ENCODE measurements at places on chromosomes 3 and 15.

GRCh38 chr3:60758831-60759230 lies 492.4 kb downstream of the FHIT start:
- no peak for DNase-seq
- no peak overlapping the region for H3K27ac ChIP-seq
- no peaks in the 10 kb centered on the region for H3K27me3 ChIP-seq
- H3K4me3 ChIP-seq = no peak overlapping the region
- H3K36me3 ChIP-seq = no peaks in the 10 kb centered on the region
- H3K4me1 ChIP-seq = peaks cover 31% of the 10 kb centered on the region

- no peak overlapping the region for H3K27ac ChIP-seq
- H3K4me3 ChIP-seq = no peak overlapping the region
- no peaks in the 10 kb centered on the region for H3K36me3 ChIP-seq
Observed at GRCh38 chr3:163508206-163508605, 1570.1 kb downstream of the SI start.

DNA sequence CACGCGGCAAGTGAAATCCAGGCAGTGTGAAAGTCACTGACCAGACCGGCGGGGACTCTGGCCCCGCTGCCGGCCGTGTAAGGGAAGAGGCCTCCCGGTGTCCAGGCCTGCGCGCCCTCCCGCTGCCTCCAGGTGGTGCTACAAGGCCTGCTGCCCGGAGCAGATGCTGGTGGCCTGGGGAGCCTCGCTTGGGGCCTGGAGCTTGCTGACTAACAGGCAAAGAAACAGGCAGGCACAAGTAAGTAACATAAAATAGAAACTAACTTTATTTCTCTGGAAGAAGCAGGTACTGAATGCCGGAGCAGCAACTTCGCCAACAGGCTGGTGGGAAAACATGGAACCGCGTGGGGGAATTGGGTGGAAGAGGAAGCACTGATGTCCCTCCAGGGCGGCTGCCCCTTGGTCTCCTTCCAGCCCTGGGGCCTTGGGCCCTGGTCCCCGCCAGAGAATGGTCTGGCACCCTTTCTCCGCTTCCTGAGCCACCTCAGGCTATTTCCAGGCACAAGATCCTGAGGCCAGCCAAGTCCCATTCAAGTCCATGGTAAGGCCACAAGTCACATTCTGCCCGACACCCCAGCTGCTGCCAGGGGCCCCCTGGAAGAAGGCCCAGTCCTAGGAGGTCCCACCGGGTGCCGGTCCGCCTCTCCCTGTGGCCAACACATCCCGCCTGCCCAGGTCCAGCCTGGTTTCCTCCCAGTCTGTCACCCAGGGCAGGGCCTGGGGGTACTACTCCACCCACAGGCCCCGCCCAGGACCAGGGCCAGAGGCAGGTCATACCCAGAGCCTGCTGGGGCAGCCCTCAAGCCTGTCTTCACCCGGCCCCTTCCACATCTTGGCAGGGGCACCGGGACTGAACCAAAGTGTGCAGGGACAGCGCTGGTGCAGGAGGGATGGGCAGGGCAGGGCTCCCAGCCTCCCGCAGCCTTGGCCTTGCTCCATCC lies 45.0 kb downstream of the TNK2 start:
- H3K36me3 ChIP-seq = no peaks in the 10 kb centered on the region
- H3K4me1 ChIP-seq = no peaks in the 10 kb centered on the region
- H3K27me3 ChIP-seq = no peaks in the 10 kb centered on the region
- H3K4me3 ChIP-seq = no peak overlapping the region
- peak; percentile 89 for DNase-seq

GRCh38 chr3:143775459-143775858 lies 72.8 kb downstream of the SLC9A9 start:
- peak; percentile 65 for DNase-seq
- peak overlapping the region; percentile 55 for H3K4me3 ChIP-seq
- no peaks in the 10 kb centered on the region for H3K36me3 ChIP-seq
- peaks cover 12% of the 10 kb centered on the region for H3K4me1 ChIP-seq
- no peaks in the 10 kb centered on the region for H3K27me3 ChIP-seq
- no peak overlapping the region for H3K27ac ChIP-seq

GRCh38 chr3:183490653-183491052 lies 62.2 kb upstream of the MCF2L2 start:
- H3K4me3 ChIP-seq = no peak overlapping the region
- no peaks in the 10 kb centered on the region for H3K36me3 ChIP-seq
- DNase-seq = peak; percentile 22
- peaks cover 7% of the 10 kb centered on the region for H3K27me3 ChIP-seq
- no peak overlapping the region for H3K27ac ChIP-seq

- no peak overlapping the region for H3K27ac ChIP-seq
- H3K4me3 ChIP-seq = no peak overlapping the region
- no peaks in the 10 kb centered on the region for H3K36me3 ChIP-seq
Observed at GRCh38 chr3:179697736-179698332, 45.0 kb downstream of the USP13 start.

DNA sequence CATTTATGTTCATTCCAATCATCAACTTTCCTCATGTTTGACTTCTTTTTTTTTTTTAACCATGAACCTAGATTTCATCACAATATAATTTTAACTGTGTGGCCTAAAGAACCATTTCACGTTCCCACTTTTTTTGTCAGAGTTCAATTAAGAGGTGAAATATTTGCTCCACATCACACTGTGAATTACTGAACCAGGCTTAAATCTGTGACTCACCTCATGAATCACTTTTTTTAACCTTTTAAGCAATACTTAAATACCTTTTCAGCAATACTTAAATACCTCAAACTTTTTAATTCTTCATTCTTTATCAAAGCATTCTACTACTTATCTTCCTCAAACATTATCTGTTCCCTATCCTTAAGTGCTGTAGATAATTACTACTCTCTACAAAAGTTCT lies 137.6 kb downstream of the SI start:
- no peak overlapping the region for H3K4me3 ChIP-seq
- no peaks in the 10 kb centered on the region for H3K27me3 ChIP-seq
- no peak for DNase-seq
- H3K27ac ChIP-seq = no peak overlapping the region
- no peaks in the 10 kb centered on the region for H3K4me1 ChIP-seq

GRCh38 chr3:107512108-107512507 lies 10.7 kb upstream of the BBX start:
- peaks cover 10% of the 10 kb centered on the region for H3K27me3 ChIP-seq
- no peak overlapping the region for H3K27ac ChIP-seq
- H3K36me3 ChIP-seq = no peaks in the 10 kb centered on the region
- no peaks in the 10 kb centered on the region for H3K4me1 ChIP-seq
- peak; percentile 2 for DNase-seq
- H3K4me3 ChIP-seq = no peak overlapping the region

DNA sequence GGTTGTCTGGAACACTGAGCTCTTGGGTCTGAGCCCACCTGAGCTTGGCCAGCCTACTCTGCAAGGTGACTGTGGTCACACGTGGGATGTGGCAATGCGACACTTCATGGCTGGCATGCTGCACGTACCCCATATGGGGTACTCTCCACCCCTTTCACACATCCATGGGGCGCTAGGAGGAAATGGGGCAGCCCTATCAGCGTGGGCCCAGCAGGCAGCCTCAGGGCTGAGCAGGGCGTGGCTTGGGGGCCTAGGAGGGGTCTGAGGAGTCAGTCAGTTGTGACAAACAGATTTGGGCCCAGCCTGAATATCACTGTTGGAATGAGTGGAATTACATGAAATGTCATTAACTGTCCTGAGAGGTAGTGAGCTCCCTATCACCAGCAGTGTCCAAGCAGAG lies 82.3 kb upstream of the LINGO1 start:
- H3K4me3 ChIP-seq = no peak overlapping the region
- no peak overlapping the region for H3K27ac ChIP-seq
- no peak for DNase-seq

GRCh38 chr15:56471440-56472069 lies 6.6 kb upstream of the MNS1 start:
- no peaks in the 10 kb centered on the region for H3K36me3 ChIP-seq
- H3K27me3 ChIP-seq = 0 out of 2 replicates have a peak, but pooled peaks cover 4% of the 10 kb centered on the region
- H3K27ac ChIP-seq = no peak overlapping the region
- no peak for DNase-seq

DNA sequence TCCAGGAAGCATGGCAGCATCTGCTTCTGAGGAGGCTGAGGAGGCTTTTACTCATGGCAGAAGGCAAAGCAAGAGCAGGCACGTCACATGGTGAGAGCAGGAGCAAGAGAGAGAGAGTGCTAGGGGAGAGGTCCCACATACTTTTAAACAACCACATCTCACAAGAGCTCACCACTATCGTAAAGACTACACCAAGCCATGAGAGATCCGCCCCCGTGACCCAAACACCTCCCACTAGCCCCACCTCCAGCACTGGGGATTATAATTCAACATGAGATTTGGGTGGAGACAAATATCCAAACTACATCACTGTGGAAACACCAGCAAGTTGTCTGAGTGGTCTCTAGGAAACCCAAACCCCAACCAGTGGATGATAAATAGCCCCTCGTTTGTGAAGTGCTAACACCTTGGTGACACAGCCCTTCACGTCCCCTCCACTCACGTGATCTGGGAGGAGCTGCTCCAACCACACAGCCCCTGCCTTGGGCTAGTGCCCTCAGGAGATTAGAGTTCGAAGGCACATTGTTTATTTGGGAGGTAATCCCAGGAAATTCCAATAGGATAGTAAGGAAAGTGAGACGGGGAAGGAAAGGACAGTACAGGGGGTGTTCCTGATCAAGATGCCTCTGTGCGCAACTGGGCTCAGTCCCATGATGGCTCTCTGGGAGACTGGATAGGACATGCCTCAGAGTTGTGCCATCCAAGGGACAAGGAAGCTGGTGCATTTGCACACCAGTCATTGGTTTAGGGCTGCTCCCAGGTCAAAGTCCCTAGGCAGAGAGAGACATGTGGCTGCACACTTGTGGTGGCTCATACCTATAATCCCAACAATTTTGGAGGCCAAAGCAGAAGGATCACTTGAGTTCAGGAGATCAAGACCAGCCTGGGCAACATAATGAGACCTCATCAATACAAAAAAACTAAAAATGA lies 80.6 kb upstream of the CTNNB1 start:
- no peak overlapping the region for H3K4me3 ChIP-seq
- H3K27ac ChIP-seq = no peak overlapping the region
- no peaks in the 10 kb centered on the region for H3K4me1 ChIP-seq
- no peak for DNase-seq
- no peaks in the 10 kb centered on the region for H3K36me3 ChIP-seq

DNA sequence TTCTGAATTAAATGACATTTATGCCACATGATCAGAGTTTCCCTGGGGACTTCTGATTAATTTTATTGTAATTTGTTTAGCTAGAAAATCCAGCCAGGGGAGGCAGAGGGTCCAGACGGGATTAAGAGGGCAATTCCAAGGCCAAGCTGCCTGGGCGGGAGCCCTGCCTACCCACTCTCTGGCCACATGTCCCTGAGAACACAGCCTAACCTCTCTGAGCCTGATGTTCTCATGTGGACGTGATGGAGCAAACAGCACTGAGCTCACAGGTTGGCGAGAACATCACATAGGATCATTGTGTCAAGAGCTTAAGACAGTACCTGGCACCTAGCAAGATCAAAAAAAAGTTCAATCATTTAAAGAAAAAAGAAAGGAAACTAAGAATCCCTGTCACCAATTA lies 1.0 kb downstream of the LRRC2 start:
- peak overlapping the region; percentile 48 for H3K27ac ChIP-seq
- H3K36me3 ChIP-seq = no peaks in the 10 kb centered on the region
- peak; percentile 46 for DNase-seq
- peaks cover 18% of the 10 kb centered on the region for H3K4me1 ChIP-seq
- H3K27me3 ChIP-seq = no peaks in the 10 kb centered on the region

DNA sequence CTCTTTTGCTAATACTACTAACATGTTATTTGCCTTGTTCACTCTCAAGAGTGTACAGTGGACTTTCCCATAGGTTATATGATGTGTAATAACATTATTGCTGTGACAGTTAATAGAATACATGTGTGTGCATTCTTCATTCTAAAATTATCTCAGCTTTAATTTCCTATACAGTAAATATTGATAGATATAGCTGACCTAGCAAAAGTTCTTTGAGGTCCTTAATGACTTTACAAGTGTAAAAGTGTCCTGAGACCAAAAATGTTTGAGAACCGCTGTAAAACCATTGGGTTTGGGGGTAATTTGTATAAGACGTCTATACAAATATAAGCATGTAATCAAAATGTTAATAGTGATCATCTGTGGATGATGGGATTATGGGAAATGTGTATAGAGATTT lies 469.5 kb upstream of the PROK2 start:
- peaks cover 5% of the 10 kb centered on the region for H3K27me3 ChIP-seq
- no peaks in the 10 kb centered on the region for H3K36me3 ChIP-seq
- no peak overlapping the region for H3K4me3 ChIP-seq
- no peak for DNase-seq
- H3K4me1 ChIP-seq = 0 out of 2 replicates have a peak, but pooled peaks cover 10% of the 10 kb centered on the region

DNA sequence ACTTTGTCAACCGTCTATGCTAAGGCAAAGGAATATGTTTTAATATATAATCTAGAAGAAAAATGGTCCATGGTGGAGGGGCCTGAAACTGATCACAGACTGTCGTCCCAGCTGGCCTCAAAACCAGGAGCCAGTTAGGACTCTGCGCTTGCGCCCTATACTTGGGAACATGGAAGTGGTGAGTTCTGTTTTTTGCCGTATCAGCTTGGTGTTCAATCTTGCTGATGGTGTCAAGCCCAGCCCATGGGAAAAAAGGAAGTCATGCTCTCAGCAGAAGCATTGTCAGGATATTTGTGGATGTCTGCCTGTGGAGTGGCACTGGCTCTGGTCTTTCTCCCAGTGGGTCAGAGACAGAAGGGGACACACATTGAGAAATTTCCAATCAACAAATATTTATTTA lies 342.0 kb upstream of the CTDSPL start:
- H3K4me3 ChIP-seq = no peak overlapping the region
- no peaks in the 10 kb centered on the region for H3K4me1 ChIP-seq
- no peaks in the 10 kb centered on the region for H3K36me3 ChIP-seq
- DNase-seq = no peak
- peaks cover 6% of the 10 kb centered on the region for H3K27me3 ChIP-seq

DNA sequence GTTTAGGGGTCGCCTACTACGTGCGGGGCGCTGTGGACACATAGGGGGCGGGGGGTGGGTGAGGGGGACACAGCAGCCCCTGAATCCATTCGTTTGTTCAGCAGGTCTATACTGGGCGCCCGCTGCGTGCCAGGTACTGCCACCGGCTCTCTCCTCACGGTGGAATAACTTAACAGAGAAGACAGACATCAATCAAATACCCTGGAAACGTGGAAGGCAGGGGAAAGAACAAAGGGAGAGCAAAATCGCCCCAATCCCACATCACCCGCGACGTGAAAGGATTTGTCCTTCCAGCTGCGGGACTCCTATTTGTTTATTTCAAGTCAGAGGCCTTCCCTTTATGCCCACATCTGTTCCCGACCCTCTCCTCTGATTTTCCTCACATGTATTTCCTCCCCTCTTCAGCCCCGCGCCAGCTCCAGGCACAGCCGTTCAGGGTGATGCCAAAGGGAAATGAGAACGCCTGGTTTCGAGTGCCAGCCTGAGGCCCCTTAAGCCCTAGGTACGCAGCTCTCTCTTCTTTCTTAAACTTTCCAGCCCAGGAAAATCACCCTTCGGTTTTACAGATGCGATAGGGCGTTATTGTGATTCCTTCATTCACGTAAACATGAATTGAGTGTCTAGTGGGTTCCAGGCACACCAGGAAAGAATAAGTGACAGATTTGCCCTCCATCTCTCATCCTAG lies 726 bp upstream of the PROK2 start:
- H3K27ac ChIP-seq = no peak overlapping the region
- peak overlapping the region; percentile 30 for H3K4me3 ChIP-seq
- H3K36me3 ChIP-seq = no peaks in the 10 kb centered on the region
